ENCODE measurements at places on chromosomes 1 and 21.
A peak's percentile ranks its signal among the peaks of the same experiment; 100 is the strongest.

GRCh38 chr1:43206600-43207228, 34.6 kb downstream of the CFAP57 start:
- peak; percentile 99 for DNase-seq

- no peak for DNase-seq
Measured at GRCh38 chr21:44648557-44649311, 2.5 kb downstream of the KRTAP10-11 start.

DNA sequence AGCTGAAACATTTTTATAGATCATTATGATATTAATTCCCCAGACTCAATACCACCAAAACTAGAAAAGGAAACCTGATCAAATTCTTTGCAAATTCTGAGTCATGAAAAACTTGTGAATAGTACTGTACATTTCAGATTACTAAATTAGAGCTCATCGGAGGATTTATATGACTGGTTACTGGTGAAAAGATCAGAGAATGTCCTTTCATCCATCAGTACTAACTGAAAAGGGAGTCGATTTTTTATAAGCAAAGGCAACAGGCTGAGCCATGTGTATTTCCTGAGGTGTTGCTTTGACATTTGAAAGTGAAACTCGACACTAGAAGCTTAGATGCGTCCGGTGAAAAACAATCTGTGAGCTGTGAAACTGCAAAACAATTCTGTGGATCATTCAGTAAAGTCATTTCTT, 155.7 kb downstream of the TNFSF18 start:
- peak; percentile 38 for DNase-seq

DNA sequence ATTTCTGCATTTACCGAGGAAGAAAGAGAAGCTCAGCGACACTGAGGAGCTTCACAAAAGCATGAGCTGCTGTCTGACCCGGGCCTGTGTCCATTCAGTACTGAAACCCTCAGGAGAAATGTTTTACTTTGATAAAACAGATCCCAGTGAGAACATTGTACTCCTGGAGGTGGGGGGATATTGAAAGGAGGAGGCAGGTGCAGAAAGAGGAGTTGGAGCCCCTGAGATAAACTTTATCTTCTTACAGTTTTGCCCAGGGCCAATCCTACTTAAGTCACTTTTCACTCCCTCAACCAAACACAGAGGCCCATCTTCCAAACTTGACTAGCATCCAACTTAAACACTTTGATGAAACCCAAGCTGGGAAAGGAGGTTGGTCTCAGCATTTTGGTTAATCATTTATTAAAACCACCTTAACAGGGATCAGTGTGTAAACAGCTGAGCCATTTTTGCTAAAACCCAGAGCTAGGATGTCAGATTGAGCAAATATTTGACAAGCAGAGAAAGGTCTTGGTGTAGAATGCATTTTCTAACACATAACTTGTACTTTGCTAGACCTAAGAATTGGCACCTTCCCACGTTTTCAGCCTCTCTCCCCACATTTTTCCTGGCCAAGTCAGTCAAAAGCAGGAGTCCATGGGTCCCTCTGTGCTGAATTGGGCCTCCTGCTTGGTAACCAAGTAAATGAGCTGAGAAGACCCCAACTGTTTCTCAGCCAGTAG, 32.5 kb upstream of the SARS1 start:
- no peak for DNase-seq

DNA sequence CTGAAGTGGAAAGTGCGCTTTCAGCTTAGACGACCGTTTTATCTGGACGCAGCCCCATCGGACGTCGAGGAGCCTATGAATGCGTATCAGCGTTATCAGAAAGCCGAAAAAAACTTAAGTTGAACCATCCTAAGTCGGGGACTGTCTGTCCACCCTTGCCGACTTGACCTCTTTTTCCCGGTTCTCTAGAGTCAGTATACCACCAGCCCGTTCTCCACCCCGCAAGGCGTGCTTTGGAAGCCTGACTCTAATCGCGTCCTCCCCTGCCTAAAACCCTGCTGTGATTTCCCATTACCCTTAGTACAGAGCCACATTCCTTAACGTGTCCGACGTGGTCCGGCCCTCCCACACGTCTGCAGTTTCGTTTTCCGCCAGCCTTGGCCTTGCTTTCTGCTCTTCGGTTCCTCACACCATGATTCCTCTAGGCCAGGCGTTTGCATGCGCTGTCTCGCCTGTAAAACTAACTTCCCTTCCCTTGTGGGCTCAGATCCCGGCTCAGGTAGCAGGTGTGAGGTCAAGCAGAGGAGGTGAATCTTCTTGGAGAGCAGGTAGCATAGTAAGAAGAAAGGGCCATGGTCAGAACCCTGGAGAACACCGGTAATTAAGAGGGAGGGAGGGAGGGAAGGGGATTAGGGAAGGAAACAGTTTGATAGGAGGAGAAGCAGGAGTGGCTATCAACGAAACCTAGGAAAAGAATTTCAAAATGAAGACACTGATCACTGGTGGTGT, 865 bp downstream of the ADPRS start:
- DNase-seq: peak; percentile 31

DNA sequence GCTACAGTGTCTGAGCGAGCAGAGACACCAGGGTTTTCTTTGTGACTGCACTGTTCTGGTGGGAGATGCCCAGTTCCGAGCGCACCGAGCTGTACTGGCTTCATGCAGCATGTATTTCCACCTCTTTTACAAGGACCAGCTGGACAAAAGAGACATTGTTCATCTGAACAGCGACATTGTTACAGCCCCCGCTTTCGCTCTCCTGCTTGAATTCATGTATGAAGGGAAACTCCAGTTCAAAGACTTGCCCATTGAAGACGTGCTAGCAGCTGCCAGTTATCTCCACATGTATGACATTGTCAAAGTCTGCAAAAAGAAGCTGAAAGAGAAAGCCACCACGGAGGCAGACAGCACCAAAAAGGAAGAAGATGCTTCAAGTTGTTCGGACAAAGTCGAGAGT, 2.7 kb downstream of the ZBTB18 start:
- no peak for DNase-seq

GRCh38 chr21:18252680-18253079, 8.0 kb downstream of the CHODL start:
- no peak for DNase-seq

DNA sequence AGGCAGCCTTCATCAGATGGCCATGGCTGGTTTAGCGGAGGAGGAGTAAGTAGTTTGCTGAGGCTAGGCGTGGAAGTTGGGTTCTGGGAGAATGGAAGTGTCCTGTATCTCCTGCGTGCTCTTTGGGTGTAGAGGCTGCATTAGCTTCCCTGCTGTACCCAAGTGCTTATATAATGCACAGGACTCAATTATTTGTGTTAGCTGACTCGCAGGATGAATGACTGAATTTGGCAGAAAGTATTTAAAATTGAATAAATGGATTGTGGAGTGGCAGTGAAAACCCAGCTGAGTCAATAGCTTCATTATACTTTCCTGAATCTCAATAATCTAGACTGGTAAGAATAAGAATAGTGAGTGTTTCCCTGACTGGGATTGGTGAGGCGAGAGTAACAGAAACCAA, 13.8 kb downstream of the DNTTIP2 start:
- DNase-seq: no peak

- no peak for DNase-seq
Measured at GRCh38 chr1:232456714-232457113, 173.2 kb downstream of the SIPA1L2 start.

DNA sequence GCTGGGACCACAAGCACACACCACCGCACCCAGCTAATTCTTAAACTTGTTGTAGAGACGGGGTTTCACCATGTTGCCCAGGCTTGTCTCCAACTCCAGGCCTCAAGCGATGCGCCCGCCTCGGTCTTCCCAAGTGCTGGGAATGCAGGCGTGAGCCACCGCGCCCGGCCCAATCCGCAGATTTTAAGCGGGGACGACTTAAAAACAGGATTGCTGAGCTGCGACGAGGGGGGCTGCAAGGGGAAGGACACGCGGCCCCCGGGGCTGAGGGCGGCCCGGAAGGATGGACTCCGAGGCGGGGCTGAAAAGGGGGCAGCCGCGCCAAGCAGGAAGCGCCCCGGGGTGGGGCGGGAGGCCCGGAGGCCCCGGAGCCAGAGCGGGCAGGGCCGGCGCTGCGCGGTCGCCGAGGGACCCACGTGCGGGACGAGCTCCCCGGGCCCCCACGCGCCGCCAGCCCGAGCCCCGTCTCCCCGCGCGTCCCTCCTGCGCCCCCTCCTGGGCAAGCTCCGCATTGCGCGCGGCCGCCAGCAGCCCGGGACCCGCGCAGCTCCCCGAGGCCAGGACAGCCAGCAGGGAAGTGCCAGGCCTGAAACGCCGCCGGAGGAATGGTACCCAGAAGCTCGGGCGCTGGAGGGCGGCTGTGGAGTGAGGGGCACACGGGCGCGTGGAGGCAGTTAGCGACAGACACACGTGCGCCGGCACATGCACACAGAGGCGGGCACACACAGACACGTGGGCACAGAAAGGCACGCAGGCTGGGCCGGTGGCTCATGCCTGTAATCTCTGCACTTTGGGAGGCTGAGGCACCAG, 5.5 kb upstream of the PRKCZ start:
- DNase-seq: peak; percentile 43

DNA sequence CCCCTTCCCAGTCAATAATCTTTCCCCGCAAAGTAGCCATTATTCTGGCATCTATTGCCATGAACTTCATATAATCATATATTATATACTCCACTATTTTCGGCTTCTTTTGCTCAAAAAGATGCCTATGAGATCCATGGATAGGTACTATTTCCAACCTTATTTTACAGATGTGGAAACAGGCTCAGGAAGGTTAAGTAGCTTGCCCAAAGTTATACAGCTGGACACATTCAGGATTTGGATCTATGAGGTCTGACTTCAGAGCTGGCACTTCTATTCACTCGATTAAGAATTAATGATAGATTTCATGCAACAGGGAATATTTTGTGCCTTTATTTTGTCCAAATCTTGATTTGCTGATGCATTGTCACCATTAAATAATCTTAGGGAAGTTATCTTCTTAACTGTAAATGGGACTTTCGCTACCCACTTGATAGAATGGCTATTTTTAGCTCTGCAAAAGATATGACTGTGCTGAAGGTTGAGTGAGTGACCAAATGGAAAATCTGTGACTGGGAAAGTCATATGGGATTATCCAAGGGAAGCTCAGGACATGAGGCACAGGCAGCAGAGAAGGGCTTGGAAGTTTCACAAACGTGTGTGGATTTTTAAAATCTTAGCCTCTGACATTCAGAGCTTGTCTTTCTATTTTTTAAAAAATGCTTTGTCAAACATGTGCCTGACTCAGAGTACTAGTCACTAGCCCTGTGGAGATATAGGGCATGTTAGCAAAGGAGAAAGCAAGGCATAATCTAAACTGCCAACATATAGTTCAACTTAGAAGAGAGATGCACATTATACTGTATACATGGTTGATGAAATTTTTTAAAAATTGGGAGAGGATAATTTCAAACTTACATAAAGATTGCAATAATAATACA, 36.5 kb downstream of the GIPC2 start:
- no peak for DNase-seq

GRCh38 chr1:207234690-207235089, 86.8 kb upstream of the CD55 start:
- DNase-seq: no peak

GRCh38 chr1:210907251-210907805, 226.6 kb downstream of the KCNH1 start:
- no peak for DNase-seq

GRCh38 chr21:29233256-29233546, 65.5 kb upstream of the BACH1 start:
- no peak for DNase-seq

GRCh38 chr1:195806060-195806459, 802.2 kb downstream of the KCNT2 start:
- DNase-seq: no peak

DNA sequence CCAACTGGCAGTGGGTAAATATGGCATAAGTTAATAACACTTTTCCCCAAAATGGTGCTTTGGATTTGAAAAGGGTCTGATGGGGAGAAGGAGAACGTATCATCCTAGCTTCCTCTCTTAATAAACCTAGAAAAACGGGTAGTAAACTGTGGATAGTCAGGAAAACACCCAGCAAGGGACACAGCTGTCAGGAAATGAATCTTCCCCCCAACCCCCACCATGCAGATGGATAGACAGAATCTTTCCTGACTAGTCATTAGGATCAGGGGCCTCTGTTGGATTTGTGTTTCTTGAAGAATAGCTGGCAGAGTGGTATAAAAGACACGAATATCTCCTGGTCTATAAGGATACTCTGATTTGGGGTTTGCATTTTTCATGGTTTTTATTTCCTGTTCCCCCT, 22.5 kb upstream of the LAX1 start:
- DNase-seq: peak; percentile 28

DNA sequence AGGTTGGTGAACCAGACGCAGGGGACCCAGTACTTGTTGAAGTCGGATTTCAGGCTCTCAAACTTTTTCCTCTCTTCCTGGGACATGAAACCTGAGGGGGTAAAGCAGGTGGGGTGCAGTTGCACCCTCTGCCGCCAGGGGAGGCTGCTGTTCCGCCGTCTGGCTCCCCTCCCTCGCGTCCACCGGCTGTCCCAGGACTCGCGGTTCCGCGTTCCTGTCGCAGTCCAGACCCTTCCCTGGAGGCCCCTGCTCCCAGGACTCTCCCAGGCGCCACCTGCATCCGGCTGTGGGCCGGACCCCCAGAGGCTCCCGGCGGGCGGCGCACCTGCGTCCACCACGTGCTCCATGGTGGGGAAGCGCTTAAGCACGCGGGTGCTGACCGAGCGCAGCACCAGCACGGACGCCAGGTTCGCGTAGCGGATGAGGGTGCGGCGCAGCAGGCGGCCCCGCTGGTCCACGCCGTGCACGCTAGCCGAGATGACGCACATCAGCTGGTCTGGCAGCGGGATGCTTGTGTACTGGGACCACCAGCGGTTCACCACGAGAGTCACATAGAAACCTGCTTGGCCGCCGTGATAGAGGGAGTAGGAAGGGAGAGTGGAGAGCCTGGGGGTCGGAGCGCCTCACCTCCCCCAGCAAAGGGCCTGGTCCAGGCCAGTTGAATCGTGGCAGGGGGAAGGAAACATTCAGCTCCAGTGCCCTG, 1.7 kb downstream of the BEST4 start:
- no peak for DNase-seq

GRCh38 chr1:184915463-184916090, 58.7 kb downstream of the NIBAN1 start:
- no peak for DNase-seq

DNA sequence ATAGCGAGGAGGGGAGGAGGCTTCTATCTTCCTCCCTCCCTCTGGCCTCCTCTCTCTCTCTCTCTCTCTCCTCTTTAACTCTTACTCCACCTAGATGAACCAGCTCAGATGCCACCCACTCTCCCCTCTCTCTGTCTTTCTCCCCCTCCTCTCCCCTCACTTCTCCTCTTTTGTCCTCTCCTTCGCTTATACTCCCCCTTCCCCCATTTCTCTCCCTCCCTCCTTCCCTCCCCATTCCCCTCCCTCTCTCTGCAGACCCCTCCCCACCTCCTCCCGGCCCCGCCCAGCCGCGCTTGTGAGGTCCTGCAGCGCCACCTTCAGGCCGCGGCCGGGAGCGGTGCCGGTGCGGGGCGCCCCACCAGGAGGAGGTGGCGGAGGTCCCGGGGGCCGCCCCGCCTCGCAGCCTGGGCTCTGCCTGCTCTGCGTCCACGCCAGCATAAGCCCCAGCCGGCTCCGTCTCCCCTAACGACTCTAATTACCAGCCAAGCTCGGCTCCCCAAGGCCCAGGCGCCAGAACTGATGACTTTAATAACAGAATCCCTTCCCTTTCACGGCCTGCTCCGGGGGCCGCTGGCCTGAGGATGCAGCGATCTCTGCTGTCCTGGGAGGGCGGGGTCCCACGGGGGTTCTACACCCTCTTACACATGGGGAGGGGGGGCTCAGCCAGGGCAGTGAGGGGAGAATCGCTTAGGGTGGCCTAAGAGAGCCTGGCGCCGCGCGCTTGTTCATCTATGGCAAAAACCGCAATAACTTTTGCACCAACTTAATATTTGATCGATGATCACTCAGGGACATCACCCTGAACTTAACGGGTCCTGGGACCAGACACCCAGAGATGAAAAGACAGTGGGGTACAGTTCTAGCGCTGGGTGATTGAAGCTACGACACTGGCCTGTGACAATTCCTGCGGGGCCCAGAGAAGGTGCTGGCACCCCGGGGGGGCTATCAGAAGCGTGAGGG, 637.3 kb downstream of the MATN1 start:
- peak; percentile 33 for DNase-seq
